NB4 (cell line): ENCODE measurements at places on chromosomes 11 and 22.
A peak's percentile ranks its signal among the peaks of the same experiment; 100 is the strongest.

DNA sequence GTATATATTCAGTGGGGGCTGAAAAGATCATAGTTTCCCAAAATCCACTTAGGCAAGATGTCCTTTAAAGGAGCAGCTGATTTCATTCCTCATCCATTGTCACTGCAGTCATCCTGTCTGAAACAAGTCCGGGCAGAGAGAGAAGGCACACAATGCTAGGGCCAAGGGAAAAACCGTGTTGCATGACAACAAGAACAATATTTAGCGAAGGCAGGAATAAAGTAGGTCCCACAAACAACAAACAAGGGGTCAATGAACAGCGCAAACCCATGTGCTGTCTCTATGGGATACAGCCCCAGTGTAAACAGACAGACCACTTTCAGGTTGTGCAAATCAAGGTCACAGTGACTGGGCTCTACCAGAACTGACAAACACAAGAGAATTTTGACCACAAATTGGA, 9.0 kb downstream of the PAMR1 start:
- no peak for DNase-seq

DNA sequence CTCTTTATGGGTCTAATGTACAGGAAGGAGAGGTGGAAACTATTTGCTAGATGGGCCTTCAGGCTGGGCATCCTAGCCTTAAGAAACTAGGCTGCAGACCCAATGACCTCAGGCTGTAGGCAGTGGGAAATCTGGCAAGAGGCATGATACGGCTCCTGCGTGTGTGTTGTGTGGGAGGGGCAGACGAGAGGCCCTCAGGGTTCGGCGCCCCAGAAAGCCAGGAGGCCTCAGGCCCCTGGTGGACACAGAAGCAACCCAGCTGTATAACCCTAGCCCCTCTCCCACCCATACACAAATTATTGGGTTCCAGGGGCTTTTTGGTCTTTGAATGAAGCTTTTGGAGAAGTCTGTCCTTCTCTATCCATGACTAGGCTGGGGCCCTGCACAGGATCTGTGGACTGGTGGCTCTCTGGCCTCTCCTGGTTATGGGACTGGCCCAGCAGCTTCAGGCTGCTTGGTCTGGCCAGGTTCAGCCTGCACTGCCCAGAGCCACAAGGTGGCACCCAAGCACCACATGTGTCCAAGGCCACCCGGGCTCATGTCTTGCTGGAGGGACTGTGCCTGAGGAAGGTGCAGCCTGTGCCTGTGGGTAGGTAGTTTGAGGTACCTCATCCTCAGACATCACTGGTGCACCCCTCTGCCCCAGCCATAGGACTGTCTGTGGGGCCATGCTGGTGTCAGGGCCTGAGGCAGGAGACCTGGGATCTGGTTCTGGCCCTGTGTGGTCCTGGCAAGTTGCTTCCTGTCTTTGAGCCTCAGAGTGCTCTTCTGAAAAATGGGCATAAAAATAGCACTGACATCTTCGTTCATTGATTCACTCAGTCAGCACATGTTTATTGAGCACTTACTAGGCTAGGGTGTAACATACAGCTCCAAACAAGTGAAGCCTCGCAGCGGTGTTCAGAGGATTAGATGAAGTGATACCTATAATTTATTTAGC, 87.5 kb downstream of the RRM1 start:
- peak; percentile 74 for DNase-seq

DNA sequence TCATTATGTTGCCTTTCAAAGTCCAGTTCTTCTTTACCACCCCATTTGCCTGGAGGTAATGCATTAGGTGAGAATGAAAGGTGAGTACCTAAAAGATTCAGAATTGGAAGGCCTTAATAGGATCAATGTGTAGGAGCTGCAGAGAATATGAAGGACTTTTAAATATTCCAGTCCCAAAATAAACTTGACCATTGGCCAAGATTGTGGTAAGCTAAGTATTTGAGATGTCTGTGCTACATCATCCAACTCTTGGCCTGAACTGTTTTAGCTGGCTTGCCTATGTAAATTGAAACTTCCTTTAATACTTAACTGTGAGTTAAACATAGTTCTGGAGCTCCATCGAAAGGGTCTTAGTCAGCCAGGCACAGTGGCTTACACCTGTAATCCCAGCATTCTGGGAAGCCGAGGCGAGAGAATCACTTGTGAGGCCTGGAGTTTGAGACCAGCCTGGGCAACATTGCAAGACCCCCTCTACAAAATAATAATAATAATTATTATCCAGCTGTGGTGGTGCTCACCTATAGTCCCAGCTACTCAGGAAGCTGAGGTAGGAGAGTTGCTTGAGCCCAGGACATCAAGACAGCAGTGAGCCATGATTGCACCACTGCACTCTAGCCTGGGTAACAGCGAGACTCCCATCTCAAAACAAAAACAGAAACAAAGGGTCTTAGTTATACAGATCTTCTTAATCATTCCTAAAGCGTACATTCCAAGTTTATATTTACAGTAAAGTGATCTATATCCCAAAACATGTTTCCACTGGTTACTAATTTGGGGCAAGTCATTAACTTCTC, 29.8 kb downstream of the MTMR3 start:
- no peak for DNase-seq

DNA sequence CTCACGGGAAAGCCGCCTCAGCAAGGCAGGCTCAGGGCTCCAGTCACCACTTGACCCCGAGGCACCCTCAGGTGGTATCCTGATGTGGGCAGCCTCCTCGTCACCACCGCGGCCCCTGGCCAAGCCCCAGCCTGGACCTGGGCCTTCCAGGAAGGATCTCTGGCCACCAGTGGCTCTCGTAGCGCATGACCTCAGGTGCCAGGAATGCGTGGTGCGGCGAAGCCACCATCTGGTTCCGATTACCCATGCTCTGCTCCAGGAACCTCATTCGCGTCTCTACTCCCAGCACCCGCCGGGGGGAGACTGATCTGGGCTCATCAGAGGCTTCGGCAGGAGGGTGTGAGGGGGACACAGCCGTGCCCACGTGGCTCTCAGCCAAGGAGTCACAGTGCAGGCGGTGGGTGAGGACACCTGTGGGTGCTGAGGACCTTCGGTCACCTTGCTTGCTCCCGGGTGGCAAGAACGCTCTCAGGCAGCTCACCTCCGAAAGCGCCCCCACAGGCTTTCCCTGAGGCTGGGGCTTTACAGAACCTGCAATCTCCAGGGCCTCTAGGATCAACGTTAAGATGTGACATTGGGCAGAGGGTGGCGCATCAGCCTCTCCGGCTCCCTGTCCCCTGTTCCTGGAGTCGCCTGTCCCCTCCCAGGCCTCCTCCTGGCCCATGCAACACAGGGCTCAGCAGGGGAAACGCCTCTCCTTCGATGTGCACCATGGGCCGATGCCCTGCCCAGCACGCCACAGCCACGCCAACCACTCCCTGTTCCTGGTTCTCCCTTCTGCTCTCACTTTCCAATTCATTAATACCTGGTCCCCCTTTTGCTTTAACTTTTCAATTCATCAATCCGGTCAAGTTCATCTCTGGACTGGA, 39.0 kb downstream of the TBX1 start:
- DNase-seq, result no peak

GRCh38 chr11:27088353-27088752, 47.7 kb downstream of the BBOX1 start:
- DNase-seq, result no peak

GRCh38 chr11:123751781-123752180, 2.5 kb downstream of the OR6X1 start:
- DNase-seq, result no peak

GRCh38 chr22:23218867-23219251, 38.5 kb downstream of the BCR start:
- peak; percentile 81 for DNase-seq

DNA sequence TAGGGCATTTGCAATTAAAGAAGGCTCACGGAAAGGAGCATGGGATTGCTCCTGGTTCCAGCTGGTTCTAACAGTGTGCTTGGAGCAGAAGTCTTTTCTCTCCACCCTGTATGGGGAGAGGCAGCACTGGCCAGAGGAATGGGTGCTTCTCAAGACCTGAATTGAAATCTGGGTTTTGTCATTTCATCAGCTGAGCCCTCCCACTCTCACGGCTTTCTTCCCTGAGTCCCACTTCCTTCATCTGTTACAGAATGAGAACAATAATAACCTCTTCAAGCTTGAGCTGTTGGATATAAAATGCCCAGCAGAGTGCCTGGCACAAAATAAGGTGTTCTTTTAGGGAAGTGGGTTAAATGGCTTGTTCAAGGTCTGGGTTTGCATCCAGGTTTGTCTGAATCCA, 17.2 kb downstream of the CNTF start:
- no peak for DNase-seq

- DNase-seq, result no peak
These were observed 18.0 kb upstream of the TMEM135 start for GRCh38 chr11:87019613-87020271.

- no peak for DNase-seq
These were observed 38.5 kb downstream of the DNAJC24 start for GRCh38 chr11:31408201-31408600.

DNA sequence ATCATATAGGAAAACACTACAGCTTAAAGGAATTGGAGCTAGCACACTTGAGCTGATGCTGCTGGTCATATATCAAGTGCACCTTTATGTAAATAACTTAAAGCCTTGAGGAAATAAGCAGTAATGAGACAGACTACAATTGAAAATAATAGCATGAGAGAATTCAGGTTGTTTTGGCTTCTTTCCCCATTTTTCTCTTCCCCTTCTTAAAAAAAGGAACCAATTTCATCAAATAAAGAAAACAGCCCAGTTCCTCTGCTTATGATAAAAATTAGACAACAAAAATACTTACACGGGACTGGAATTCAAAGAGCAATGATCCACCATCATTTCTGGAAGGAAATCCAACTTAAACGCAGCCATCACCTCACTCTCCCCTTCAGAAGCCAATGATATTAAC, 50.2 kb upstream of the RAPSN start:
- no peak for DNase-seq

DNA sequence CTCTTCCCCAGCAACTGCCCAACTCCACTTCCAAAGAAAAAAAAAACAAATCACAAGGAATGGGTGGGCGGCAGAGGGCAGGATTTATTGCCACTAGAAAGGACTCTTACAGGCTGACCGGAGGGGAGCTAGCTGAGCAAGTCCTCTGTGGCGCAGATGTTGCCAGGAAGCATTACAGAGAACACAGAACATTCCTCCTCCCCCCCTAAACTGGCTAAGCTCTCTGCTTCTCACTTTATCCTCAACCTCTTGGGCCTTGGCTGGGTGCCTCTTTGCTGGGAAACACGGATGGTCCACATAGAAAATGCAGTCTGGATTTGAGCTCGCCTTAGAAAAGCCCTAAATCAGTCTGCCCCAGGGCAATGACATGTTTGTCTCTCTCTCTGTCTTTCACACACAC, 12.6 kb upstream of the FJX1 start:
- DNase-seq, result no peak

- no peak for DNase-seq
These were observed 68.4 kb downstream of the MYEOV start for GRCh38 chr11:69362315-69362714.

- DNase-seq, result no peak
These were observed 28.4 kb downstream of the RASD2 start for GRCh38 chr22:35568751-35569739.

DNA sequence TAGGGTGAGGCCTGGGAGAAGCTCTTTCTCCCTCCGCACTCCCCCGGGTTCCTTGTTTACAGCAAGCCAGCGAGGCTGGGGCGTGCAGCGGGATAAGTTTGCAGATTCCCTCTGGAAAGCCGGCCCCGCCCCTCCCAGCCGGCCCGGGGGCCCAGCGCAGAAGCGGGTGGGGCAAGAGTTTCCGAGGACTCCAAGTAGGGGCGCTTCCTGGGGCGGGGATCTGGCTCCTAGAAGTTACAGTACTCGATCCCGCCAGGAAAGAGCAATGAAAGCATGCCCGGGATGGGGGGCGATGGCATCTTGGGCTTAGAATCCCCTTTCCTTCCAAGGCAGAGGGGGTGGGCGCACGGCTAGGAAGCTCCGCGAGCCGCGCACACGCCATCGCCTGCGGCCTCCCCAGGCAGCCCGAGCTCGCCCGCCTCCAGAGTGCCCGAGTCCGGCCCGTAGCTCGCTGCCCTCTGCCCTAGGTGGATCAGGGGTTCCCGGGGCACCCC, 385 bp downstream of the TST start:
- peak; percentile 45 for DNase-seq

- DNase-seq, result no peak
These were observed 16.9 kb downstream of the MYRF start for GRCh38 chr11:61769169-61769920.

DNA sequence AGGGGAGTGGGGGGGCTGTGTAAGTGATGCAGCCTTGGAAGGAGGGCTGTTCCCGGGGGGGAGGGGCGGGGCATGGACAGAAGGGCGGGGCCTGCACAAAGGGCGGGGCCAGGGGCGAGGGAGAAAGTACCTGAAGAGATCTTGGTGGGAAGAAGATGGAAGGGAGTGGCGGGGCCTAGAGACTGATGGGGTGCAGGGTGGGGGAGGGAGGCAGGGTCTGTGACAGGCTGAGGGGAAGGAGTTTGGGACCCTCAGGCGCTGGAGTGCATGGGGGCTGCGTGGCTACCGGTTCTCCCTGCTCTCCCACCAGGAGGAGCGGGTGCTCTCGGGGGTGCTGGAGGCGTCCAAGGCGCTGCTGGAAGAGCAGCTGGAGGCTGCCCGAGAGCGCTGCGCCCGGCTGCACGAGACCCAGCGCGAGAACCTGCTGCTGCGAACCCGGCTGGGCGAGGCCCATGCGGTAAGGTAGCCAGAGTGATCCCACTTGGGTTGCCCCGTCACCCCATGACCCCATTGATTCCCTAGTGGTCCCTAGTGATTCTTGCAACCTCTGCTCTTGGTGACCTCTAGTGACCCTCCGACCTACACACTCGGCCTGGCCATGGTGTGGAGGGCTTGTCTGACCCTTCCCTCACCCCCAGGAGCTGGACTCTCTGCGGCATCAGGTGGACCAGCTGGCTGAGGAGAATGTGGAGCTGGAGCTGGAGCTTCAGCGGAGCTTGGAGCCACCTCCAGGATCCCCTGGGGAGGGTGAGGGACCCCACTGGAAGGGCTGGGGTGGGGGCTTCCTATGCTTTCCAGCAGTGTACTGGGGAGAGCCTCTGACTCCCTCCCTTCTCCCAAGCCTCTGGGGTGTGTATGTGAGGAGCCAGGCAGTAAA, 3.1 kb downstream of the CCDC88B start:
- DNase-seq, result no peak

DNA sequence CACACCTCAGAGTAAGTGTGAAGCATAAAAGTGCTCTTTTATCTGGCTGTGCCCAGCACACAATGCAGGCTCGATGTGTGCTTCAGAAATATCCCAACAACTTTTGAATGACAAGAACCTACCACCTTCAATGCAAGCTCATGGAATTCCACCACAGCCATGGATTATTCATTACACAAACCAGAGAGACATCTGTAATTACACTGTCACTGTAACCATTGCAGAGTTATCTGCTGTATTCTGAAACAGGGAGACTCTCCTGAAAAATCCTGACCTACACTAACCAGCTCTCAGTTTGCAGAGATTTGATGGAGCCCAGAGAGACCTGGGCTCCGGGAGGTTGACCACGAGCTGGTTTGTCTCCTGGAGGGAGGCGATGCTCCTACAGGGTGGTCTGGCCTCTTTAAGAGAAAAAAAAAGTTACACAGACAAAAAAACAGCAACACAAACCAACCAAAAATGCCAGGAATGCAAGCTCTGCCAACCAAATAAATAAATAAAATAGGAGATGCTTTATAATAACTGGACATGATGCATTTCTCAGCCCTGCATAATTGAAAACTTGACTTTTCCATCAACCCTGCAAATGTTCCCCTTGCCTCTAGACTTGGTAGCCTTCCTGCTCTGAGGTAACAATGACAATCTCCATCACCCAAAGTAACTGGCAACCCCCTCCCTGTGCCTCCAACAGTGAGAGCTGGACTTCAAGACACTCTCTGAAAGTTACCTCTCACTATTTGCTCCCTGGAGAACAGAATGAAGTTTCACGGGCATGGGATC, 69.7 kb downstream of the ETS1 start:
- DNase-seq, result no peak
